ENCODE measurements at places on chromosomes 6 and 20.

DNA sequence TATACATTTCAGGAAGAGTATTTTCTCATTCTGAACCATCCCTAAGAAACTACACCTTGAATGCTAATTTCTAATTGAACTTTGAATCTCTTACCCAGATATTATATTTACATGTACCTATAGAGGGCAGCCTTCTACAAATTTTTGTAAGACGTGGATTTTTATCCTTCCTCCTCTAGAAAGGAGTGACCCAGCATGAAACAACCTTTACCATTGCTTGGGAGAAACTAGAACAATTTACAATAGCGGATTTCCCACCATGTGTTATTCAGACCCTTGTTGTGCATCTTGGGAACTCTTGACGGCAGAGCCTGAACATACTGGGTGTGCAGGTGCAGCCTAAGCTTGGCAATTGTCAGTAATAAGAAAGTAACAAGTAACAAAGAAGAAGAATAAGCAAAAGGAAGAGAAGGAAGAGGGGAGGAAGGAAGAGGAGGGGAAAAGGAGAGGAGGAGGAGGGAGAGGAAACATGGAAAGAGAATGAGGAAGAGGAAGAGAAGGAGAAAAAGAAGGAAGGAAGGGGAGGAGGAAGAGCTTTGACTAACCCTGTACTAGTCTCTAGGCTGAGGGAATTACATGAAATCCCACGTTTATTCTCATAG is 10.8 kb upstream of the TAAR1 start:
- DNase-seq, result no peak

GRCh38 chr6:121670511-121670910 is 235.1 kb downstream of the GJA1 start:
- DNase-seq, result no peak

- peak; percentile 67 for DNase-seq
Measured at GRCh38 chr6:144063744-144064401, 31.5 kb downstream of the SF3B5 start.

DNA sequence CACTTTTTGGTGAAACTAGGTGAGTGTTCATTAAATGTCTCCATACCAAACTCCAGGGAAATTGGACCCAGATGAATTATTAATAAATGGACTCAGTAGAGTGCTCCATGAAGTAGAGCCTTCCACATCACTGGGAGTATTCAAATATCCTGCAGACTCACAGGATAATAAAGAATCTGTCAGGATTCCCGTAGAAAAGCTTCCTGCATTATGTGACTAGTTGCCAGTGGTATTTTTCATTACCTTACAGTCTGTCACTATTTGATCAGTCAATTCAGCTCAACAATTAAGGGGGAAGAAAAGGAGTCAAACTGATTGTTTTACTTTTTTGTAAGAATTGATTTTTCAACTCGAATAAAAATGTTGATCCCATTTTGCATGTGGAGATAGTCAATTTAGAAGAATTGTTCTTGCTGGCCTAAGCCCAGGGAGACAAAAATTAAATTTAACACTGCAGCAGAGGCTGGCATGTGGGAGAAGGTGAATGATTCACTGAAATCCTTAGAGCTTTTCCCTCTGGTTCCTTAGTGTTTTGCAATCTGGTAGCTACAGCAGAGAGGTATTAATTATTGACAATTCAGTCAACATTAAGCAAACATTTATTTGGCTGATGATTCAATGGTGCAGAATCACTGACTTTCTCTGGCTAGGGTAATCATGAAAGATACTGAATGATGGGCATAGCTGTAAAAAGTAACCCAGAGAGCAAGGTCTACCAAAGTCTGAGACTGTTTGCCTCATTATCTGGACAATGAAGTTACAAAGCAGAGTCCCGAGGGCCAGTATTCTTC is 442.4 kb downstream of the CD83 start:
- no peak for DNase-seq

GRCh38 chr6:7661364-7661763 is 64.5 kb upstream of the BMP6 start:
- DNase-seq, result no peak

DNA sequence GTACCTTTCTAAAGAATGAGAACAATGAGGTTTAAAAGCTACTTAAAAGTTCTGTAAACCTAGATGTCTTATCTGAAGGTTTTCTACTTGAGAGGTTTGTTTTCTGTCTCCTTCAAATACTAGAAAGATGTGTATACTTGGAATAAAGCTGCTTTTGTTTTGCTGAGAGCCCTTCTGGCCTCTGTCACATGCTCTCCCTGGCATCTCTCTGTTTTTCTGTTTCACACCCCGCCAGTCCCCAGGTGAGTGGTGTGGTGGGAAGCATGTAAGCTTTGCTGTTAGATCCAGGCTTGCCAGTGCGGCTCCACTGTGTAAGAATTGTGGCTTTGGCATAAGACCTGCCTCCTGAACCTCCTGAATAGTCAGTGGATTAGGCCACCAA is 56.8 kb downstream of the SNX9 start:
- no peak for DNase-seq

GRCh38 chr6:157713451-157714152 is 109.4 kb upstream of the SNX9 start:
- peak; percentile 52 for DNase-seq

DNA sequence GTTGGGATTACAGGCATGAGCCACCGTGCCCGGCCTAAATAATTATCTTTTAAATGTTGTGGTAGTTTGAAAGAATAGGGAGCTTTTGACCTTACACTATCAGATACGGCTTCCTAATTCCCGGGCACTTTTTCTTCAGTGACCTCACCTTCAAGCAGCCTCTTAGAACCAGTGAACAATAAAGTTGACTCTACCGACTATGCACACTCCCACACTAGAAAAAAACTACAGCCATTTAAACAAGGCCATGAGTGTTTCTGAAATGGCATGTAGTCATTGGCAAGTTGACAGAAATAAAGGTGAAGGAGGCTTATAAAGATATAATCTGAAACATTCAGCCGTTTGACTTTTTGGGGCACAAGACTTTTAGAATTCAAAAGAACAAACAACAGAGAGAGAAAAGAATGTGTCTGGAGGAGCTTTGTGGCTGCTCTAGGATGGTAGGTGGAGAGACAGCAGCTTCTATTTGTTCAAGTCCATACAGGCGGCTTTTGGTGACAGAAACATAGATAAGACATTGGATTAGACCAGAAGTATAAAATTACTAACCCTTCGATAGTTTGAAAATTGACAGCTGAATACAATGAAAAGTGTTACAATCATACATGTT is 75.2 kb downstream of the GJA1 start:
- DNase-seq, result no peak

DNA sequence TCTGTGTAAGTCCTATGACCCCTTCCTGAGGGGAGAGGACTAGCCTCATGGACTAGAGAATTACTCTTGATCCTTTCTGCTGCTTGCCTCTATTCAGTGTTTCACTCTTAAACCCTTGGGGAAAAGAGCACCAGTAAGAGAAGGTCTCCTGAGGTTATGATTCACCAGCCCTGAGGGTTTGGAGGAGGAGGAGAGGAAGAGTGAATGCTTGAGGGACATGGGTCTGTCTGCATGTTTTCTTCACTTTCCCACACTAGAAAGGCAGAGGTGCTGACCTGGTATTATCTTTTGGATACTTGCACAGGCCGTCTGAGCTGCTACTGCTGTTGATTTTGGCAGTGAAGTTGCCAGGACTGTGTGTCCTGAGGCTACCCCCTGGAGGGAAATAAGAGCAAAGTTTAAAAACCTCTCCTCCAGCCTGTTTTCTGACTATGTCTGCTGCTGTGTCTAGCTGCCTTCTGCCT is 78.3 kb downstream of the CD109 start:
- DNase-seq, result no peak

- no peak for DNase-seq
Measured at GRCh38 chr6:79719248-79719960, 88.3 kb downstream of the SH3BGRL2 start.

- no peak for DNase-seq
Measured at GRCh38 chr6:6781172-6781872, 192.8 kb downstream of the LY86 start.

DNA sequence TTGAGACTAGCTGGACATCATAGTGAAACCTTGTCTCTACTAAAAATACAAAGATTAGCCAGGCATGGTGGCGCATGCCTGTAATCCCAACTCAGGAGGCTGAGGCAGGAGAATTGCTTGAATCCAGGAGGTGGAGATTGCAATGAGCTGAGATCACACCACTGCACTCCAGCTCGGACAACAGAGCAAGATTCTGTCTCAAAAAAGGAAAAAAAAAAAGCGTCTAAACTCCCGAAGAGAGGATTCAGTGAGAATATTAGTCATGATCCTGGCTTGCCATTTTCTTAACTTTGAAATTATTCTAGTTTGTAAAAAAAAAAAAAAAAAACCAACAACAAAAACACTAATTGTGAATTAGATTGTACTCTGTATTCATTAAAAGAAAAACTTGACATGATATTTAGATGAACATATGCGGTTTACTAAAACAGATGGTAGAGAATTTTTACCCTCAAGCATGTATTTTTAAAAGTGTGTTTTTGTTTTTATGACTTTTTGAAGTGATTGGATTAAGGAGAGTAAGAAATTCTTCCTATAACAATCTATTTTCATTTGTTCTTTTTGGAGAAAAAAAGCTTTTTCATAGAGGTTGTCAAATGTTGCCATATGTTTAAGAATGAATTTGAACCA is 80.7 kb downstream of the UST start:
- DNase-seq, result no peak

- DNase-seq, result no peak
Measured at GRCh38 chr6:151481786-151482185, 12.0 kb upstream of the CCDC170 start.

GRCh38 chr20:18543932-18544331 is 23.3 kb upstream of the SMIM26 start:
- no peak for DNase-seq

- DNase-seq, result no peak
Measured at GRCh38 chr20:48395816-48396546, 431.8 kb downstream of the PREX1 start.

DNA sequence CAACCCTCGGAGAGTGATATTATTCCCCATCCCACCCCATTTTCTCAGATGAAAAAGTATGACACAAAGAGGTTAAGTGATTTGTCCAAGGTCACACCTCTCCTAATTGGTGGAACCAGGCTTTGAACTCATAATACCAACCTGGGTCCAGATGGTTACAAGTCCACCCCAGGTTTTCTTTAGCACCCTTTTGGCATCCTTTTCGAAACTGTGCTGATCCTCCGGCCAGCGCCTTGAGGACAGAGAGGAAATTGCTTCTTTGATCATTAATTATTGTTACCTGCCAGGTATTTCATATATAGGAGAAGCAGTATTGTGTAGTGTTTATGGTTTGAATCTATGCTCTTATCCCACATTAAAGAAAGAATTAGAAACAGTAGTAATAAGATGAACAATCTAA is 29.3 kb upstream of the PDYN start:
- DNase-seq, result no peak

DNA sequence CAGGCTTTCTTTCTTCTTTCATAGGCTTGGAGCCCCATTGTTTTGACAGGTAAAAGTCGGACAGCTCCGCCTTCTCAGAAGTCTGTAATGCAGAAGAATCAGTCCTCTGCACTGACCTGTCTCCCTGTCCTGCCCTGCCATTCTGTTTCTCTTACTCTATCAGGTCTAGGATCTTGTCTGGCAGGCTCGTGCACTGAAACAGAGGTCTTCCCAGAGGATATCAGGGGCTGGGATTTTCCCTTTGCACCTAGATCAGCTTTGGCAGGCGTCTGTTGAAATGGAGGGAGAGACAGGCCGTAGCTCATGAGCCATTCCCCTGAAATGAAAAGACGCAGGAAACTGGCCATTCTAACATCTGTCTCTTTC is 25.0 kb downstream of the KIF3B start:
- no peak for DNase-seq

GRCh38 chr6:290111-290922 is 2.0 kb upstream of the DUSP22 start:
- DNase-seq, result no peak

DNA sequence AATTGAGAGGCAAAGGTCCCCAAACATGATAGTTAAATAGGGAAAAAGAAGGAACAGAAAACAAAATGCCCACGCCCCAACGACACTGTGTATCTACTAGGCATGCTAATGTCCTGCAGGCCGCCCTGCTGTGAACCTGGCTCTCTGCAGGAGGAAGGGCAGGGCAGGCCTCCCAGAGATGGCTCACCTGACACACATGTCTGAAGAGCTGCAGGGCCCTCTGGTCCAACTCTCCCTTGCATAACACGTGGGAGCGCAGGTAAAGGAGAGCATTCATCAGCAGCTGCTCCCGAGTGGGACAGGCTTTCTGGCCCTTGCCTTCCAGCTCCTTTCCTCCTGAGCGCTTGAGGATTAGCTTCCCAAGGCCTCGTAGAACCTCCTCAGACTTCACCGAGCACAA is 53.7 kb upstream of the LYRM2 start:
- DNase-seq, result no peak

GRCh38 chr6:101178748-101179147 is 214.8 kb upstream of the GRIK2 start:
- no peak for DNase-seq

GRCh38 chr6:52420668-52421358 is 671 bp downstream of the EFHC1 start:
- peak; percentile 60 for DNase-seq

- no peak for DNase-seq
Measured at GRCh38 chr6:43867246-43867645, 97.2 kb downstream of the VEGFA start.

DNA sequence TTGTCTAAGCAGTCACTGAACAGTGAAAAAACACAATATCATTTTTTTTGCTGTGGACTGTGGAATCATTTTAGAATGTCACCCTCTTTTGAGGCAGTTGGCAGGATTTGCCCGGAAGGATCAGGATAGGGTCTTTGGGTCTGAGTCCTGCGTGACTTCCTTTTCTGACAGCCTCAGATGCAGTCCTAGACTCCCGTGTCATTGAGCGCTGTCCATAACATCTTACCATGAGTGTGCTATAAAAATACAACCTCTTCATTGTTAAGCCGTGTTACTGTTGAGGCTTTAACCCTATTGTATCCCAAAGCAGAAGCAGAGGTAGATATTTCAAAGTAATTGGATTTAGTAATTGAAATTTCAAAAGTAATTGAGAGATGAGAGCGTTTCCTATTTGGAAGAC is 30.6 kb downstream of the ARID1B start:
- DNase-seq, result no peak

GRCh38 chr20:25325997-25326396 is 64.6 kb downstream of the ABHD12 start:
- DNase-seq, result no peak

- DNase-seq, result no peak
Measured at GRCh38 chr6:26175033-26175427, 87.8 kb downstream of the HFE start.

DNA sequence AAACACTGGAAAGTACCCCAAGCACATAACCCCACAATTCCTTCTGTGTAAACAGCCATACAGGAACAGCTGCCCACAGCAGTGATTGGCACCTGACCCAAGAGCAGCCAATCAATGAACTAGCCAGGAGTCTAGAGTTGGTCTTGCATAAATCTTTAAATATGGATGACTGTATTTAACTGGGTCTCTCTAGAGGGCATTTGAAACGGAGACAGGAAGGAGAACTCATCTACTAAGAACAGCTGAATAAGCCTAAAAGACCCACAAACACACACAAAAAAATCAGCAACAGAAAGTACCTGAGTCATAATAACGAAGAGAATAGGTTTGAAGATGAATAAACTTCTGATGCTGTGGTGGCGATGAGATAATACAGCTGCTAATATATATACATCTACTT is 49.0 kb upstream of the ASF1A start:
- DNase-seq, result no peak

- DNase-seq, result no peak
Measured at GRCh38 chr20:4545526-4545925, 176.2 kb upstream of the PRND start.
